ENCODE measurements at places on chromosomes 2 and 18. TPM values are rescaled to one million over a fixed set of nuclear protein-coding genes. Genes with fewer than 3 reads are reported as not detected.

Gene LONRF2
- 1.3 TPM for total RNA-seq

Gene MPP4
- total RNA-seq: 15.0 TPM

Gene TMEM247
- total RNA-seq: not detected

Gene ANKRD30B
- total RNA-seq: 1.4 TPM

Gene DRC1
- not detected for total RNA-seq

Gene IL1F10
- total RNA-seq: not detected

Gene MAP2
- 2.9 TPM for total RNA-seq

Gene HOXD8
- 5.3 TPM for total RNA-seq

Gene SMYD1
- 1.2 TPM for total RNA-seq

Gene FBXO48
- total RNA-seq: 0.23 TPM

Gene ATG4B
- 40.7 TPM for total RNA-seq

Gene RTKN
- 30.5 TPM for total RNA-seq

Gene SLC14A1
- total RNA-seq: 22.7 TPM

Gene SCN7A
- not detected for total RNA-seq

Gene ACTG2
- total RNA-seq: not detected

Gene PIEZO2
- total RNA-seq: 3.7 TPM

Gene LRRC30
- not detected for total RNA-seq

Gene CDKL4
- not detected for total RNA-seq

Gene ALK
- 0.34 TPM for total RNA-seq

Gene CABLES1
- 13.3 TPM for total RNA-seq

Gene LYG2
- total RNA-seq: 0.72 TPM

Gene ELOA2
- not detected for total RNA-seq

Gene VAMP5
- total RNA-seq: 31.3 TPM

Gene TGFBRAP1
- total RNA-seq: 12.2 TPM

Gene ERBB4
- total RNA-seq: 0.03 TPM

Gene TMEM200C
- not detected for total RNA-seq

Gene GRHL1
- total RNA-seq: 0.30 TPM

Gene KCNK3
- total RNA-seq: 0.60 TPM

Gene POTEJ
- total RNA-seq: 0.03 TPM

Gene IL1B
- total RNA-seq: 11.6 TPM

Gene IL36RN
- not detected for total RNA-seq

Gene REG3A
- not detected for total RNA-seq

Gene MYO3B
- not detected for total RNA-seq

Gene GLI2
- 12.9 TPM for total RNA-seq

Gene CCDC88A
- total RNA-seq: 27.4 TPM

Gene CNGA3
- total RNA-seq: not detected

Gene DSC2
- total RNA-seq: 0.64 TPM

Gene KCNG2
- total RNA-seq: not detected

Gene DBI
- total RNA-seq: 90.7 TPM

Gene CD226
- 0.42 TPM for total RNA-seq

Gene TNS1
- total RNA-seq: 0.50 TPM

Gene SP140
- 0.32 TPM for total RNA-seq

Gene ST8SIA3
- total RNA-seq: not detected

Gene ANKRD29
- total RNA-seq: 10.1 TPM

Gene SH3YL1
- 10.7 TPM for total RNA-seq

Gene RAB6C
- total RNA-seq: not detected

Gene COPS9
- 189 TPM for total RNA-seq

Gene FOXD4L1
- total RNA-seq: 0.19 TPM

Gene TMEM37
- not detected for total RNA-seq

Gene FEV
- total RNA-seq: not detected

Gene RPRM
- total RNA-seq: 0.75 TPM

Gene SERPINB5
- 0.45 TPM for total RNA-seq

Gene TCF4
- 12.8 TPM for total RNA-seq

Gene AQP12B
- total RNA-seq: not detected

Gene AAK1
- total RNA-seq: 20.8 TPM

Gene LRP1B
- total RNA-seq: 2.2 TPM

Gene ERCC3
- total RNA-seq: 30.1 TPM

Gene GKN2
- total RNA-seq: not detected
